ENCODE measurements at places on chromosomes 2 and 18.

DNA sequence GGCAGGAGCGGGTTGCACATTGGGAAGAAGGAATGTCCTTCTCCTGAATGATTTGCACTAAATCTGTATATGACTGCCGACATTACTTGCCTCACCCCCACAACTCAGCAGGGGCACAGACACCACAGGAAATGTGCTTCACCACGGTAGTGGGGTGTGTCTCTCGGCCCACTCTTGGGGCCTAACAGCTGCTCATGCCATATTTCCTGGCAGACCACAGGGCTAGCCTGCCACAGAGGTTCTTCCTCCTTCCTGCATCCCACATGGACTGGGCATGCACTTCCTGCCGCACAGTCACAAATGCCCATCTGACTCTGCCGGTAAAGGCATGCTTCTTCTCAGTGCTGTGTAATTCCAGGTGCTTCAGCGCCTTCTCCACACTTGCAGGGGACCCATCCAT, 10.3 kb upstream of the PAPOLG start:
- DNase-seq: no peak

DNA sequence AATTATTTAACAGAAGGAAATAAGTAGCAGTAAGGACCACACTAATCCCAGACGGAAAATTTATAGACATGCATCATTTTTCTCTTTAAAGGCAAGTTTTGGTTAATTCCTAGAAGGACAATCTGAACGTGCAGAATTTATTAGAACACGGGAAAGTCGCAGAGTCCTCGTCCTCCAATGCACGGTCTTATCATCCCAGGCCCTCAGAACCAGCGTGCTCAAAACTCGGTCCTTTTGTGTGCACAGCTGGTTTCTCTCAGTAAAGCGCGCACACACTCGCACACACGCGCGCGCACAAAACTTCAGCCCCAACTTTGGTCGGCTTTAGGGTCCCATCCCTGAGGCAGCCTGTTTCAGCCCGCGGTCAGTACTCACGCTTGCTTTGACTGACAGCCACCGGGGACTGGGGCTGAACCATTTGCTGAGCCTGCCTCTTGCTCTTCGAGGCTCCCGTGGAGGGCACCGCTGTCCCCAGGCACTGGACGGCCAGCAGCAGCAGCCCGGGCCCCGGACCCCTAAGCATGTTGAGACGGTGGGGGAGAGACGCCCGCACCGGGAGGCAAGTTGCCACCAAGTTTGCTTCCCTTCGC, 493 bp downstream of the FN1 start:
- peak; percentile 72 for DNase-seq

DNA sequence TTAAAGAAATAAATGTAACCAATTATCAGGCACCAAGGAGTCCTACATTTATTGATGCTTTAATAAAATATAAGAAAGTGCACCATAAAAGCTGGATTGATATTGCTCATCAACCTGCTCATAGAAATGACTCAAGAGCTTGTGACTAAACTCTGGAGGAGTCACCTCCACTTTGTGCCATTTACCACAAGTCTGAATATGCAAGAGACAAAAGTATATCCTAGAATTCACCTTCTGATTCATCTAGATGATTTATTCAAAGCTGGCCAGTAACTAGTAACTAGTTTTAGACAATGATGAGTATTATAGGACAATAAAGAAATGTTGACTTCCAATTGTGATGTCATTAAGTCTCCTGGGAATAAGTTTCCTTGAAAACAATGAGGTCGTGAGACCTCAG, 146.0 kb upstream of the SOX11 start:
- DNase-seq: no peak

DNA sequence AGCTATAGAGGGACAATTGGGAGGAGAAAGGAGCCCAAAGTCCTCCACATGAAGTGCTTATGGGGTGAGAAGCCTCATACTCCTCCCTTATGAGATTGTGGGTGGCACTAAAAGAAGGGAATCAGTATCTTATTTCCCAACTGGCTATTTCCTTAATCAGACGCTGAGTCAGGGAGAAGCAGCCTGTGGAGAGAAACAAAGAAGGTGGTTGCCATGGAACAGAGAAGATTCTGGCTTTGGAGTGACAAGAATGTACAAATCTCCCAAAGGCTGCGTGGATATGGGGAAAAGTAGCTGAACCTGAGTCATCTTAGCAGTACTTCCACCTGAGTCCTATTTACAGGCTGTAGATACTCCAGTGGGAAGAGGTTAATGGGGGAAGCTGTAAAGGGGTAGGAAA, 115.8 kb upstream of the CWC22 start:
- no peak for DNase-seq

- DNase-seq: no peak
Measured at GRCh38 chr2:96802721-96803120, 13.3 kb upstream of the CNNM3 start.

GRCh38 chr2:25832897-25833296, 45.4 kb downstream of the ASXL2 start:
- no peak for DNase-seq

GRCh38 chr2:71291398-71291797, 40.2 kb upstream of the ZNF638 start:
- DNase-seq: no peak

- no peak for DNase-seq
Measured at GRCh38 chr2:230849633-230850357, 14.9 kb upstream of the ITM2C start.

GRCh38 chr2:150674283-150674682, 186.8 kb upstream of the RND3 start:
- no peak for DNase-seq

DNA sequence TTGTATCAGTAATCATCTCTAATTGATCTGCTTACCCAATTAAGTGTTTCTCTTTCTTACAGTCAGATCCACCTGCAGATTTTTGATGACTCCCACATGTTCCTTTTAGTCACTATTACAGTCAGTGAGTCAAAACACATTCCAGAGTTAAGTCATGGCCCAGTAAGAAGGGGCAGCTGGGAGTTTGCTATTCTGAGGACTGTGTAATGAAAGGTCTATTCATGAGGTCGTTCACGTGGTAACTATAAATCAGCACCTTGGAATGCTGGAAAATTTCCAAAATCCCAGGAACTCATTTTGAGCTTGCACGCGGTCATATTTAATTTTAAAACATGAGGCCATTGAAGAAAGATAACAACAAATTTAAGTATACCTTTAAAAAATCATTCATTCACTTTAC, 252.5 kb downstream of the XIRP2 start:
- peak; percentile 31 for DNase-seq

GRCh38 chr2:56741601-56742102, 557.9 kb downstream of the CCDC85A start:
- peak; percentile 36 for DNase-seq

GRCh38 chr2:62724886-62725711, 19.6 kb downstream of the EHBP1 start:
- DNase-seq: no peak

- DNase-seq: no peak
Measured at GRCh38 chr2:29447513-29447912, 332.3 kb downstream of the CLIP4 start.

DNA sequence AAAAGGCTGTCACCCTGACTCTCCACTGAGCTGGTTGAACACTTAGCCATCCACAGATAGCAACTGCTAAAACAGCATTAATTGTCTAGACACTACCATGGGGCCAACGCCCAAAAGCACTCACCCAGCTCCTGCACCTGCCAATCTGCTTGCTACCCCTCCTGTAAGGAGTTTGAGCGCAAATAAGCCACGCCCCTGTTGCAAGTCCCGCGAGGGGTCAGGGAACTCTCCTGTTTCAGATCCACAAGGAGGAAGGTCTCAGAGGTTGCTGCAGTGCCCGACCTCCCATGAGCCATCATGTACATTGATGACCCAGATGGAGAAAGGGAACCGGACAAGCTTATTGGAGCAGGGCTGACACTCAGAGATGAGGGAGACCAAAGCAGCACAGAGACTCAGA, 106.8 kb downstream of the ZNF516 start:
- no peak for DNase-seq

DNA sequence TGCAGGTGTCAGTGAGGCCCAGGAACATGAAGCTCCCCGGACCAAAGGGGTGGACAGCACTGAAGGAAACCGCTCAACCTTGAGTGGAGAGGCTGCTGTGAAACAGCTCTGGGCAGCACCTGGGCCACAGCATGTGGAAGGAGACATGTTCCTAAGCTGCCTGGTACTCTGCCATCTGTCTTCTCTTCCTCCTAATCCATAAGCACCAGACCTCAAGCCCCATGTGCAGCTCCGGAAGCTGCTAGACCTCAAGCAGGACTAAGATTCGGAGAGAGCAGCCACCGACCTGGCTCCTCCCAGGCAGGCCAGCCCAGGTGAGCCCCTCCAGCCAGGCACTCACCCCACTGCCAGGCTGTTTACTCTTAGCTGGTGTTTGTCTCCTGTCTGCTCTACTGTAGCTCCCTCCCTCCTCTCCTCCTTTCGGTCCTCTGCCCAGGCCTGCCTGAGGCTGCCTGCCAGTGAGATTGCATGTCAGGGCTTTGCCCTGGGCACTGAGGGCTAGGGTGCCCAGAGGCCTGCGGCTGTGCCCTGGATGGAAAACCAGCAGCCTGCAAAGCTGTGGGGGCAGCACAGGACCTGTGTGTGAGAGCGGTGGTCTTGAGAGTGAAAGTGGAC, 53.7 kb downstream of the BCL11A start:
- no peak for DNase-seq

DNA sequence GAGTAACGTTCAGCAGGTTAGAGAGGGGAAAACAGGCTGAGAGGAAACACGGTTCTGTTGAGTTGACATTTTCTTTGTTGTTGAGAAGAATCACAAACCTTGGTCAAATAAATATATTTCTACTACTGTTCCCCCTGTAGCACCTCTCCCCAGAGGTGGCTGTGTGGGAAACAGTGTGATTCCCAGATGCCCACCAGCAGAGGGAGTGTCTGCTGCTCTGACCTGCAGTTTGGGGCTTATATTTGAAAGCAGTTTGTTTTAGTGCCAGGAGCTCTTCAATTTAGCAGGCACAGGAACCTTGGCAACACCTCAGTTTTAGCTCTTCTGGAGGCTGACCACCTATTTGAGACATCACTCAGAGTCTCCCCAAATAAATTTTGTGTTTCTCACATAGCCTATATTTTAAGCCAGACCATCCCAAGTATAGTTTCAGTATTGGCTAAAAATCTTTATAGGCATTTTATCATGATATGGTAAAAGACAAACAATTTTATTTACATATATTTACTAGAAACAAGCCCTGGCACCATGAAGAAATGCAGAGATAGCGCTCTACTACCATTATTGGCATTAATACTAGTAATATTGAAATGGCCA, 75.7 kb downstream of the PIK3C3 start:
- no peak for DNase-seq

DNA sequence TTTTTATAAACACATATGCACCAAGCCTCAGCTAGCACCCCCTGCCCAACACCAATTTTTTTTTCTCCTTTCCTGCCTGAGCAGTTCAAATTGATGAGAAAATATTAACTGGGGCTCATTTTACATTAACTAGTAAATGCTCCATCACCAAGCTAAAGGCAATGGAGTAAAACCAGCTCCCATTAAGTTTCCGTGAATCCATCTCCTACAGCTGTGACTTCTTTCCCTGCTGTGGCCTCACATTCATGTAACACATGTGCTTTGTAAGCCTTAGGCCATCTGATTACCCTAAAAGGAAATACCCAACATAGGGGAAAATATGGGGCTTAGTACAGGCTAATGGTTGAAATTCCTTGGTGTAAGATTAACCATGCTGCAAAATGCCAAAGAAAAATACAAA, 60.8 kb downstream of the DNER start:
- no peak for DNase-seq

GRCh38 chr18:50111398-50111797, 83.5 kb downstream of the MYO5B start:
- no peak for DNase-seq
